ENCODE measurements at places on chromosomes 5 and 9. TPM values are rescaled to one million over a fixed set of nuclear protein-coding genes. Genes with fewer than 3 reads are reported as not detected.

ANKRD33B gene
- total RNA-seq: 4.4 TPM

PDE6A gene
- total RNA-seq: not detected

PCDHA2 gene
- 20.3 TPM for total RNA-seq

PHF2 gene
- total RNA-seq: 39.8 TPM

ZNF618 gene
- total RNA-seq: 14.4 TPM

PCDHA4 gene
- total RNA-seq: 29.7 TPM

OLFML2A gene
- total RNA-seq: 1.6 TPM

TICAM2 gene
- 0.31 TPM for total RNA-seq

ENTPD2 gene
- total RNA-seq: 0.63 TPM

PCDHGB1 gene
- 20.3 TPM for total RNA-seq

GHR gene
- 2.2 TPM for total RNA-seq

ARHGEF28 gene
- 8.1 TPM for total RNA-seq

SELENOP gene
- 24.4 TPM for total RNA-seq

TRMT10B gene
- 7.8 TPM for total RNA-seq

STK32A gene
- 7.8 TPM for total RNA-seq
